ENCODE measurements at places on chromosomes 2 and 18.

- no peak for DNase-seq
Measured at GRCh38 chr2:29175338-29175737, 60.1 kb downstream of the CLIP4 start.

GRCh38 chr2:444937-445884, 157.3 kb upstream of the ALKAL2 start:
- DNase-seq = no peak

DNA sequence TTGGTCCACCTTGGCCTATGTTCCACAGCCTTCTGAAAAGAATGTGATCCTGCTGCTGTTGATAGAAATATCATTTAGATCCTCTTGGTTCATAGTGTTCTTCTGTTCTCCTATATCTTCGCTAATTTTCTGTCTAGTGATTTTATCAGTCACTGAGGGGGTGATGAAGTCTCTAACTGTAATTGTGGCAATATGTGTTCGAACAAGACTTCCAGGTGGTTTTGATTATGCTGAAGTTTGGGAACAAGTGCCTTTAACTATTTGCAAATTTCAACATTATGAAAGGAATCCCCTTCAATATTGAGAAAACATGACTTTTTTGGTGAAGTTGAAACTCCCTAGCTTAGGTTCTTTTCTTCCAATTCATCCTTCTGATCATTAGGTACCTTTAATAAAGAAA, 140.4 kb downstream of the MTX2 start:
- DNase-seq = no peak

DNA sequence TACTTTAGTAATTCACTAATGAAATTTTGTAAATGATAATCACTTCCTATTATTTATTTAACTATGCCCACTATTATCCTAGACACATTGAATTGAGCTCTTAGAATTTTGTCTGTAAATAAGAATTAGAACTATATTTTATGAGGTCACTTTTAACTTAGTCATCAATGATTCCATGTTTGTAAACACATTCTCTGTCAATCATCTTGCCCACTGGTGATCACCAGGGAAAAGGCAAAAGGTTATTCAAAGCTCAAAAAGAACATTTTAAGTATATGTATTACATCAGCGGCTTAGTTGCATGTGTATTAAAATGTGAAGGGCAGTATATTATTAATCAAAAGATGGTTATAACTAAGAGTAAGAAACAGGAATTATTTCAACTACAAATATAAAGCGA, 25.2 kb downstream of the SCN9A start:
- DNase-seq = no peak

DNA sequence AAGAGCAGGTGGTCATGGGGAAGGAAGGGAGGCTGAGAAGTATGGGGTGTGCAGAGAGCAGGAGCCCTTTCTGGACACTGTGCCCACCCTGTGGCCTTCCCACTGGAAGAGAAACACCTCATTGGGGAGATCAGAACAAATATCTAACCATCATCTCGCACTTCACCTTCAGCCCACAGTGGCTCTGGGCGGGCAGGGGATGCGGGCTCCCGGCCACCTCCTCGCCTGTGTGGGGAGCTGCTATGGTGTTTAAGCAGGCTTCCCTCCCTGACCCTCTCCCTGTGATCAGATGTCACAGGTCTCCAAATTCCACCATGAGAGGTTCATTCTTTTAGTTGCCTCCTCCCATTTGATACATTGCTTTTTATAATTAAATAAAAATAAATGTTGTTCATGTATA, 5.0 kb downstream of the FBLN7 start:
- DNase-seq = no peak

GRCh38 chr2:227147023-227147422, 17.0 kb downstream of the COL4A4 start:
- no peak for DNase-seq

DNA sequence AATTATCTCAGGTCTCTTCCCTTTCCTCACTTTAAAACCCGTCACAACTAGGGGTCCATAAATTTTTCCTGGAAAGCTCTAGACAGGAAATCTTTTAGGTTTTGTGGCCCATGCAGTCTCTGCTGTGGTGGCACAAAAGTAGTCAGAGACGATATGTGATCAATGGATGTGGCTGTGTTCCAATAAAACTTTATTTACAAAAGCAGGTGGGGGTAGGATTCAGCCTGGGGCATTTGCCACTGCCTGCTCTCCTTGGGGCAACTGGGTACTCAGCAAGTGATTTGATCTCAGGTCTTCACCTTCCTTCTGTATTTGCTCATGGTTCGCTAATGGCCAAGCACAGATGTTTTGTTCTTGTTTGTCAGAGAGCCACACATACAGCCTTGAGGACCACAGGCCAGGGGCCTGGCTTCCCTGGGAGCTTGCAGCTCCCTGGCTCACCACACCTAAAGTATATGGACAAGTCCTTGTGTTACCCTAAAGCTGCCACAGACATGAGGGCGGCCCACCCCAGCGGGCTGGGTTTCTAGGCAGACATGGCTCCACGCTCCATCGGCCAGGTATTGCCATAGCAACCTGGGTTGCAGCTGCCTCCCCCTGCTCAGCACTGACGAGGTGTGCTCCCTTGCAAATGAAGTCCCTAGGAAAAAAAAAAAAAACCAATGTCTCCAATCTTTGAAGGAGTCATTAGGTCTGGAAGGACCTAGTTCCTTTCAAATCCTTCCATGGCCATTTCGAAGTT, 89.7 kb upstream of the YWHAQ start:
- DNase-seq = no peak

DNA sequence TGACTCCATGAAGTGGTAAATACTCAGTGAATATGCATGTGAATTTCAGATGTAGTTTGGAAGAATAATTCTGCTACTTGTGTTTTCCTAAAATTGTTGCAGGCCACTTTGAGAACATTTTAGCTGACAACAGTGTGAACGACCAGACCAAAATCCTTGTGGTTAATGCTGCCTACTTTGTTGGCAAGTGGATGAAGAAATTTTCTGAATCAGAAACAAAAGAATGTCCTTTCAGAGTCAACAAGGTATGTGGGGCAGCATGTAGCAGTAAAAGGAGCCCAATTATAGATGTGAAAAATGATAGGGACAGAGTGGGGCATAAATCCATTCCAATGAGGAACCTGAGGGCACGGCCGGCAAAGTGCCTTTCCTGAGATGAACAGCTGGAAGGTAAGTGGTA, 16.1 kb downstream of the SERPINB5 start:
- DNase-seq = no peak

DNA sequence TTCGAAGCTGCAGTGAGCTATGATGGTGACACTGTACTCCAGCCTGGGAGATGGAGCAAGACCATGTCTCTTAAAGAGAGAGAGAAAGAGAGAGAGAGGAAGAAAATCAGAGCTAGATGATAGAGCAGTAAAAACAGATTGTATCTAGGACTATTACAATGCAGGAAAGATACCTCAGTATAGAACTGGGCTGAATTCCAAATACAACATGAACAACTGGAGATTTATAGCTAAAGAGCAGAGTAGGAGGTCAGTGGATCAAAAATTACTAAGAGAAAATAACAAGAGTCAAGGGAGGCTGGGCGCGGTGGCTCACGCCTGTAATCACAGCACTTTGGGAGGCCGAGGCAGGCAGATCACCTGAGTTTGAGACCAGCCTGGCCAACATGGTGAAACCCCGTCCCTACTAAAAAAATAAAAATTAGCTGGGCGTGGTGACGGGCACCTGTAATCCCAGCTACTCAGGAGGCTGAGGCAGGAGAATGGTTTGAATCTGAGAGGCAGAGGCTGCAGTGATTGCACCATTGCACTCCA, 100.7 kb upstream of the MSH6 start:
- DNase-seq = no peak

- DNase-seq = no peak
Measured at GRCh38 chr2:16972276-16972675, 306.6 kb upstream of the CYRIA start.

DNA sequence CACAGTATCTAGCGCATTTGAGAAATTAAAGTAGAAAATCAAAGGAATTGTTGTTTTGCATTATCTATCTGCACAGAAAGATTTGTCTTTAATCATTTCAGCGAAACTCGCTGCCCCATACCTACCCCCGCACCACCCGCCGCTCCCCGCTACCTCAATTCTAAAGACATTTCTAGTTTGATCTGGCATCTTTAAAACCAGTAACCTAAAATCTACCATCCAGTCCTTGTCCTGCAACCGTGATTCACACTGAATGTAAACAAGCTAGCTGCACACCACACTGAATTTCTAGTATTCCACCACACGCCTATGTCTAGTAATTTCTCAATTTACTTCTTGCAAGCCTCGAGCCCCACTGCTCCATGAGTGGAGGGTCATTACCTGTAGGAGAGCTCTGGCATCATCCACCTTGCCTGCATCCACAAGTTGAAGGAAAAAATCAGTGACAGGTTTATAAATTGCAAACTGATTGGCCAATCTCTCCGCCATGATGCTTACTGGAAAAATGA, 60.1 kb downstream of the ABCG8 start:
- no peak for DNase-seq

DNA sequence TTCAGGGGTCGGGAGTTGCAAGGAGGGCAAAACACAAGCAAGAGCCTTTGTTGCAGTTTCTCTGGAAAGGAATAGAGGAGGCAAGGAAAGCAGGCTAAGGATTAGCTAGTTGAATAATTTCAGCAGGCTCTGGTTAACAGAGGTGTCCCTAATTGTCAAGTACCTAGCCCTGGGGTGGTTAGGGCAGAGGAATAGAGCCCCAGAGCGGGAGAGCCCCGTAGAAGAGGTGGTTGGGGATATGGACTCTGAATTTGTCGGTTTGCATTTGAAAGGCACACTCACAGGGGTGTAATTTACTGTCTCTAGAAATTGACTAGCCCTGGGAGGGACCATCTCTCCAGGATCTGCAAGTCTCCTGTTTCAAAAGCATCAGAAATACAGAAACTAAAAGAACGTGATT, 1030.2 kb downstream of the TMEM182 start:
- no peak for DNase-seq

DNA sequence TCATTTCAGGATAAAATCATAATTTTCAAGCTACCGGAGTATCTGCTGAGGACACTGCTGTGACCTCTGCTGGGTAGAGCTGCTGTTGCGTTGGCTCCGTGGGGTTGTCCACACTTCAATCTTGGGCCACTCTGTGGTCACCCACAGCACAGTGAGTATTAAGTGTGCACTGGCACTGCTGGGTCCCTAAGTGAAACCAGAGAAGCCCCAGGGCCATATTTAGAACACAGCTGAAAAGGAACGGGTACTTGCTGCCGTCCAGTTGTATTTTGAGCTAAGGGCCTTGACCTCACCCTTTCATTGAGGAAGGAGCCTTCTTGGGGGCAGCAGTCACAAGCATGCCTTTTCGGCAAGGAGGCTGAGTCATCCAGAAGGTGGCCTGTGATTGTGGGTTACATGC, 10.1 kb downstream of the SLC9A4 start:
- no peak for DNase-seq

DNA sequence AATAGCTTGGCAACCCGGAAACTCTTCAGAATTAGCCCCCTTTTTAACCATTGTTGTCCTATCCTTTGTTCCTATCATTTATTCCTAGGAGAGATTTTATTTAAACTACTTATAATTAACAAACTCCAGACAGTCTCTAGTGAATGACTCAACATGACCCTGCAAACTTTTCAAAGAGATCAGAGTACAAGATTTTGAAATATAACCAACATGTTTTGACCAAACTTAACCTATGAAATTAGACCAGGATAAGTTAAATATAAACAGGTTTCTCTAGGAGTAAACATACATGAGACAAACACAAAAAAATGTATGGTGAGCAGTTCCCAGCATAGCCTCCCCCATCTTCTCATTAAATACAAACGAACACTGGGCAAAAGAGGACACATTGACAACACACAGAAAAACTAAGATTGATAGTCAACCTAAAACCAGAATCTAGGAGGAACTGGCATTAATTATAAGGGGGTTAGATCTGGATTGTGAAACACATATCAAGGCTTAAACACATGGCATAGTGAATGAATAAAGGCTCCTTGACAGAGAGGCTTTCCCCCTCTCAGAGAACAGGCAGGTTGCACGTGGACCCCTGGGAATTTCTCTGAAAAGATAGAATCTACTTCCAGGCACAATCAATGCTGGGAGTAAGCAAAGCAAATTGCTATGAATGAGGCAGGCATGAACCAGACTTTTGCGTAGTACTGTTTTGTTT, 284.1 kb downstream of the IRS1 start:
- no peak for DNase-seq

GRCh38 chr2:237996021-237996593, 29.3 kb downstream of the UBE2F start:
- no peak for DNase-seq

DNA sequence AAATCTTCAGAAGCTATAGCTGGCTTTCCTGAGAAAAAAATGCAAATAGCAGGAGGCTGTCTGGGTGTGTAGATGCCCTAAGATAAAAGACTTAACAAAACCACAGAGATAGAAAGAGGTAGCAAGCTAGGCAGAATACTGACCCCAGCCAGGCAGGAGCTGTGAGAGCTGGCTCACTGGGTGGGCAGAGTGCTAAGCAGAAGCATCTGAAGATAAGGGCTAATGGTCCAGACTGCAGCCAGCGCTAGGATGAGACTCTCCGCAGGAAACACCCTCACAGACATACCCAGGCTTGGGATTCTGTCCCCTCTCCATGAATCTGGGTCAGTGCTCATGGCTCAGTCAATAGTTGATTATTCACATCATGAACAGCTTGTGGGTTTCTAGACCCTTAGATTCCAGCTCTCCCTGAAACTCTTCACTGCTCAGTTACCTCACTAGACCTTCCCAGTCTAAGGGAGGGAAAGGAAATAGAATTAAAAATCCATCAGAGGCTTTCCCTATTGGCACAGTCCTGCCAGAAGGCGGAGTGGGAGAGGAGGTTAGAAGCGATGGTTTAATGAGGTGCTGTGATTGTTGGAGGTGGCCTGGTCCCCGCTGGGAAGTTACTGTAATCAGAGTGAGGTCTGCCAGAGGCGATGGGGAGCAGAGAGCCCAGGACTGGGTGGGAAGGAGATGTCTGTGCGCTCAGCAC, 21.4 kb upstream of the CCBE1 start:
- DNase-seq = no peak

DNA sequence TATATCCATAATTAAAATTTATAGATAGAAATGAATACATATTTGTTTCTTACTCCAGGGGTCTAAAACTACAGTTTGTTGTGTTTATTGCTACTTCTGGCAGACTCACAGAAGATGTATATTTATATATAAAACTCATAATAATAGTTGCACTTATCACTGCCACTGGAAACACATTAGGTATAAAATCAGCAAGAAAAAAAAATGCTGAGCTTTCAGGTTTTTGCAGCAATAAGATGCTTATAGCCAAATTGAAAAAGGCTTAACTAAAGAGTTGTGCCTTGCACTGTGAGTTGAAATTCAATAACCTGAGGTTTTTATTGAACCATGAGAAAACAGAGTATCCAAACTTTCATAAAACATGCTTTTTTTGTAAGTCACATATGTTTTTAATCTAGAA, 623.9 kb upstream of the CRIM1 start:
- DNase-seq = no peak

DNA sequence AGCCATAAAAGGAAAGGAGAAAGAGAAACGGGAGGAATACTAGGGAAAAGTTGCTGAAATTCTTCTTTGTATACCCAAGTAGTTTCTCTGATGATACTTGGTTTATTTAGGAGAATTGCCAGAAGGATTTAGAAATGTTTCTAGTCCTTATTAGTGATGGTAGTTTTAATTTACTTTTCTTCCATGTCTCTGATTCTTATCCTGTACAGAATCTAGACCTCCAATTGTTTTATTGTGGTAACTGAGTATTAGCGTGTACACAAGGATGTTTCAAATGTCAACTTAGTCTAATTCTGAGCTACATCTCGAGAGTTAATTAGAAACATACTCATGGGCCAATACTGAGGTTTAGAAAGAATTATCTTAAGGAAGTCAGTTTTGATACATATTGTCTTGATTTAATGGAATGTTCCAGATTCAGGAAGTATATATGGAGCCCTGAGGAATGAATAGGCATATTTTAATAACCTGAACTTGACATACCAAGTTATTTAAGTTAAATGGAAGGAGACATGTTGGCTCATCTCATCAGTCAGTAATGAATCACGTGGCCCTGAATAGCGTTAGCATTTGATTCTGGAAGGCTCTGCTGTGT, 219.6 kb downstream of the LTBP1 start:
- DNase-seq = no peak
